ENCODE measurements at places on chromosomes 2 and 18. TPM values are rescaled to one million over a fixed set of nuclear protein-coding genes. Genes with fewer than 3 reads are reported as not detected.

RAB17 gene
- total RNA-seq = not detected

ANKMY1 gene
- 21.3 TPM for total RNA-seq

FBXO15 gene
- total RNA-seq = 0.70 TPM

TEX261 gene
- 39.2 TPM for total RNA-seq

REG1B gene
- total RNA-seq = not detected

DNA sequence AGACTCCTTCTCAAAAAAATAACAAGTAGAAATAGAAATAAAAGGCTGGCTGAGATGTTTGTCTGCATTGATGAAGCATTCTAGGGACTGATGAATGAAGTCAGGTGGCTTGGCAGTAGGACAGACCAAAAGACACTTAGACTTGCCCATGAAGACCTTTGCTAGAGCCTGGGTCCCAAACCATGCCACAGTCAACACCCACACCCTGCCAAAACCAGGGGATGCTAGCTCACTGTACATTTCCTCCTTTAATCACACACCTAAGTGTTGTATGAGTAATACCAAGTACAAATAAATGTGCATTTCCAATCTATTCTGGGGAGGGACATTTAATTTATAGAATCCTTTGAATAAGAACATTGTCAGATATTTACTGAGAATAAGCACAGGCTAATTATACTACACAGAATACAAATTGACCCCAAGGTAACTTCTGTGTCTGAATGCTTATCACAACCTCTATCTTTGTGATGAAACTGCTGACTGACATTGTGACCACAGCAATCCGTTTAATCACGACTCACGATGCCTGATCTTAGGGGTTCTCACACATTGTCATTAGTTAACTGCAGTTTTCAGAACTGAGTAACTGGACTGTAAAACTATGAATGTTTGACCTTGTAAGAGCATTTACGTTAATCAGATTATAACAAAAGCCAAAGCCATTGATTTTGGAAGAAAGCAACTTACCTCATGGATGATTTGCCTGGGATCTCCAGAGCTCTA is 10.5 kb upstream of the NOL10 start:
- DNase-seq = no peak

DNA sequence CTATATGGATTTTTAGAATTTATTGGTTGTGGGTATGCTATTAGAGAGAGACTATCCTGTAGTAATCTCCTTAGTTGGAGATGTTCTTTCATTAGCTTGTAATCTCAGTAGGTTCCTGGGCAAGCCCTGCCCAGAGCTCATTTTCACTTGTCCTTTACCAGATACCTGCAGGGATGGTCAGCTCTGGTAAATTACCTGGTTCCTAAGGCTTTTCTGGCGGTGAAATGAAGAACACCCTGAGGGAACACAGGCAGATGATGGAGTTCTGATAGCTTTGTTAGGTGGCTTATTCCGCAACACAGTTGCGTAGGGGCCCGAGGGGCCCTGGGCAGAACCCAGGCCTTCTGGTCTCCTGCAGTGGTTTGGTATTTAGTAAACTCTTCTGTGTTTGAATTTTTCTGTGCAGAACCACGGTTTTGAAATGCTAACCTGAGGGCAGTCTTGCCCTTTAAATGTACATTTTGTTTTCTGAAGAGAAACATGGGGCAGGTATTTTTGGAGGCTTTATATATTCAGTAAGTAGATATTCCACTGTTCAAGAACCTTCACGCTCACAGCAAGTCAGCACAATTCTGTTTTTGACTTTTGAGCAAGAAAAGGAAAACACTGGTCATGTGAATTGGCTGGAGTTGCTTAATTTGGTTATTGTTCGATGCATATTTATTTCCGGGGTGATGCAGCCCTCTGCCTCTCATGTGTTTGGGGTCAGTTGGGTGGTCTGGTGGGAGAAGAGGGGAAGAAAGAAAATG is 22.4 kb downstream of the ZNF532 start:
- no peak for DNase-seq

DNA sequence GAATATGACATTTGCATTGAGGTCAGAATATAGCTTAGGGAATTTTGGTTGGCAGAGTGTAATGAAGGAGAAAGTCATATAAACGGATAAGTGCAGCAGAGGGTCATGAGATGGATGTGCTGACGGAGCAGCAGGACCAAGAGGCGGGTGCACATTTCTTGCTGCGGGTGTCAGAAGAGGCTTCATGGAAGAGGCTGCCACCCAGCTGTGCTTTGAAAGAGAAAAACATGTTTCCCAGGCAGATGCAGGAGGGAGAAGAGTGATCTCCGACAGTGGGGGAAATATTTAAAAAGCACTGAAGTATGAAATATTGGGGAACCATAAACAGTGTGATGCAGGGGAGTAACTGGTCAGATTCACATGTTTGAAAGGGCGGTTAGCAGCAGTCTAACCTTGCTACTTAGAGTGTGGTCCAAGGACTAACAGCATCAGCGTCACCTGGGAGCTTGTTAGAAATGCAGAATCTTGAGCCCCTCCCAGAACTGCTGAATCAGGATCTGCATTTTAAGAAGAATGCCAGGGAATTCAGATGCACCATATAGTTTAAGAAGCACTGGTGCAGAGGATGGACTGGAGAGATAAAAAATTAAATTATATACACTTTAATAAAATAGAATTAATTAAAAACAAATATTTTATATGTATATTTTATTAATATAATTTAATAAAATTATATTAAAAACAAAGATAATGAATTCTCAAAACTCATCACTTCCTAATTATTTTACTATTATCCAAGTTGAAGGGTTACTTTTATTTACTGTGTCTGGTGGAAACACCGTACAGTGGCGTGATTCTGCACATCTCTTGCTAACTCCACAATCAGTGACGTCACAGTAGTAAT is 36.1 kb upstream of the SCYGR1 start:
- no peak for DNase-seq

DNA sequence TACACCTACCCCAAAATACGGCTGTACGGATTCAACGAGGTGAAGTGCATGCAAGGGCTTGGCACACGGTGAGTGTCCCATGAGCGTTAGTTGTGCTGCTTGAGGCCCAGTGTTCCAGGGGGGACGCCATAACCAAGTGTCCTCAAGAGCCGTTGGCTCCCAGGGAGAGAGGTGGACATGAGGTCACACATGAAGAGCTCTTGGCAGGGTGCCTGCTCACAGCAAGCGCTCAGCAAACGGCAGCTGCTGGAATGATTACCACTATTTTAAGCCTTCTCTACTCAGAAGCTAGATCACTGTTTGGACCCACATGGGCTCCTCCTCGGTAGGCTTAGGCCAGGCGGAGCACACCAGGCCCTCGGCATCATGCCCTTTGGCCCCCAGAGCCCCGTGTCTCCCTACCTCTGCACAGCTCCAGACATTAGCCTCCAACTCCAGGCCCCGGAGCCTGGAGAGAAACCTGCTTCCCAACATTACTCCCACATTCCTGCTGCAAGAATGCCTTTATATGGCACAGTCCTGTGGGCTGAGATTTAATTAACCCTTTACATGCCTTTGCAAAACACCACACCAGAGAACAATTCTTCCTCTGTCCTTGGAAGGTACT is 68.4 kb upstream of the PPP1CB start:
- no peak for DNase-seq

- DNase-seq = no peak
These were observed 247.1 kb upstream of the UBE2E3 start for GRCh38 chr2:180733330-180733729.

DNA sequence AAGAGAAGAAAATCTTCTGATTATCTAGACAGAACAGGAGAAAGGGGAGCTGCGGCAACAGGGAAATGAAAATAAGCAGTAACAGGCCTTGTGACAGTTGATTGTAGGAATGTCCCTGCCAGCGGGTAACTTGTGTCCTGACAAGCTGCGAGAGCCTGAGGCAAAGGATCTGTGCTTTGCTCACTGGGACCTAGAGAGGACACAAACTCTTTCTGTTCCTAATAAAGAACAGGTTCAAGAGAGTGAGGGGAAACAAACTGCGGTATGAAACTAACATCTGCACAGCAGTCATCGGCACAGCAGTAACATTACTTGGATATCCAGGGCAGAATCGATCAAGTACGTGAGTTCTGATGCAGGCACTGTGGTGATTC is 103.7 kb upstream of the THOC1 start:
- DNase-seq = no peak

- no peak for DNase-seq
These were observed 56.1 kb downstream of the RPL37A start for GRCh38 chr2:216554755-216555154.

- DNase-seq = no peak
These were observed 589.4 kb upstream of the SOX11 start for GRCh38 chr2:5102823-5103222.

- DNase-seq = no peak
These were observed 81.8 kb downstream of the INO80D start for GRCh38 chr2:206004004-206004693.

DNA sequence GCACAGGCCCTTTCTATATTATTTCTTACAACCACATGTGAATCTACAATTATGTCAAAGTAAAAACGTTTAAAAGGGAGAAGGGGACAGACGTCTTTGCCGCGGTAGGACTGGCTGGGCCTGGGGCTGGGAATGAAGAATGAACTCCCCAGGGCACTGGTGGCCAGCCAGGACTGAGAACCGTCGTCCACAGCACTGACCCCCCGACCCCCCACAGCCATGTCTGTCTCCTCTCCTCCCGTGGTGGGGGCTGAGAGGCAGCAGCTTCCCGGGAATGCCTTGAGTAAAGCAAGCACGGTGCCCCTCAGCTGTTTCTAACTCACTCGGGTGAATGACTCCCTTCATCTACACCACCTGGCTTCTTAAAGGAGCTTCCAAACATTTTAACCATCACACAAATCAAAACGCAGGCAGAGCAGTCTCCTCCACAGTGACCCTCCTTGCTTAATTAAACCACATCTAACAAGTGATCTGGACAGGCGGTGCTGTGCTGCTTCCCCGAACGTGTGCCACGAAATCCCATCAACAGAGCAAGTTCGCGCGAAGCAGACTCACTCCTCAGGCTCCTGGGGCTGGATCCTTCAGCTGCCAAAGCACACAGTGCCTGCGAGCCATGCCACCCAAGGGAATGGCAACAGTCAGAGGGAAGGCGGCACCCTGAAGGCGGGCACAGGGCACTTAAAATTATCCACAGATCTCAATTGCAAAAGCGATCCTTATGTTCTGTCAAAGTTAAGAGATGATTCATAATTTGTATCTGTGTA is 217.7 kb downstream of the EIPR1 start:
- no peak for DNase-seq

- no peak for DNase-seq
These were observed 161.7 kb upstream of the MYT1L start for GRCh38 chr2:2492800-2493199.

GRCh38 chr2:168189835-168190569 is 57.4 kb downstream of the STK39 start:
- no peak for DNase-seq

DNA sequence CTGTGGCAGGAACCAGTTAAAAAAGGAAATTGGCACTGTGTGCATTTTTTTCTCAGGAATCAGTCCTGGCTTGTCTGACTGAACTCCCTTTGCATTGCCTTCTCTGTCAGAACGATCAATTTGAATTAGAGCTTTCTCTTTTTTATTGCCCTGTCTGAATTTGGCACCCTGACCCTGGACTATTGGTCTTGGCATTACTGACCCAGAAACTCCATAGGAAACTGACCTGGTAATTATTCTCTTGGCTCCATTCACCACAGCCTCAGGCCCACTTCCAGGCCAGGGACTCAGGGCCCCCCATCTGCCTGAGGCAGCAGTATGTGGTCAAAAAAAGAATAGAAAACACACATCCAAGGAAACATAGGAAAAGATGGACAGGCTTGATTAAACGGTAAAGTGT is 32.0 kb upstream of the CCDC88A start:
- DNase-seq = no peak

GRCh38 chr18:13359210-13359609 is 140.7 kb downstream of the LDLRAD4 start:
- no peak for DNase-seq

- DNase-seq = no peak
These were observed 315.2 kb upstream of the ZEB2 start for GRCh38 chr2:144834998-144835633.

GRCh38 chr2:60957643-60958042 is 59.9 kb upstream of the PEX13 start:
- DNase-seq = no peak

DNA sequence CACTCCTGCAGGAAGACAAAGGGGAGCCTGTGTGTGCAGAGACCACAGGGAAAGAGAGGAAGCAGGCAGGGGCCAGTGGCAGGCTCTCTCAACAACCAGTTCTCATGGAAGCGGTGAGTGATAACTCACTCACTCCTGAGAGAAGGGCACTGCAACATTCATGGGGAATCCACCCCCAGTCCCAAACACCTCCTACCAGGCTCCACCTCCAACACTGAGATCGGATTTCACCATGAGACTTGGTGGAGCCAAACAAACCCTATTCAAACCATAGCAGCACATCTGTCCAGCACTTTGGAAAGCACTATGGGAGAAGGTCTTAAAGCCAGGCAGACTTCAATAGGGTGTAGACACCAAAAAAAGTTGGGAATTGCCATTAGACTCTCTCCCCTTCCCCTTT is 345.7 kb upstream of the SPRED2 start:
- DNase-seq = no peak

DNA sequence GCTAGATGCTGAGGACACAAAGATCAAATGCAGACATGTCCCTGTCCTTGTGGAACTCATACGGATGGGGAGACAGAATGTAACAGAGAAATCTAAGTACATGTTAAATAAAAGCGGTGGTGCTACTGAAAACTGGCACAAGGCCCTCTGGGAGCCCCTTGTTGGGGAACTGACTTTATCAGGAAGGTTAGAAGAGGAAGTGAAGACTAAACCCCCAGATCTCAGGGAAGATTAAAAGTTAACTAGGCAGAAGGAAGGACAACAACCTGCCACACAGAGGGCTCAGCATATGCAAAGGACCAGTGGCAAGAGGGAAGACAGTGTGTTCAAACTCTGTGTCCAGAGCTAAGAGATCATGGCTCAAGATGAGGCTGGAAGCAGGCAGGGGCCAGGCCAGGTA is 4.8 kb downstream of the CACNB4 start:
- no peak for DNase-seq

DNA sequence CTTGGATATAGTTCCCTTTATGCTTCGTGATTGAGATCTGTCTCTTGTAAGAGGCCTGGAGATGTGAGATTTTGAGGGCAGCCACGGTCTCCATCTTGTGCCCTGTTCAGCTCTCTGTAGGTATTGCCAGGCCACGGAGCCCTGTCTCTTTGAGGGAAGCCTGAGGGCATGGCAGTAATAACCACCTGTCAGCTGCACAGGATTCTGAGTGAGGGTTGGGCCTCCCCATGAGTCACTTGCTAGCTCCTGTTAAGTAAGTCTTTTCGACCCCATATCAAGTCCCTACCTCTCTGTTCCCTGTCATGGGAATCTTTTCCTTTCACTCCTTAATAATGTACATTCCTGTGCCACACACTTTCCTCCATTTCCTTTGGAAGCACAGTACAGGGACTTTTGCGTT is 20.4 kb downstream of the LYPD6B start:
- DNase-seq = no peak

DNA sequence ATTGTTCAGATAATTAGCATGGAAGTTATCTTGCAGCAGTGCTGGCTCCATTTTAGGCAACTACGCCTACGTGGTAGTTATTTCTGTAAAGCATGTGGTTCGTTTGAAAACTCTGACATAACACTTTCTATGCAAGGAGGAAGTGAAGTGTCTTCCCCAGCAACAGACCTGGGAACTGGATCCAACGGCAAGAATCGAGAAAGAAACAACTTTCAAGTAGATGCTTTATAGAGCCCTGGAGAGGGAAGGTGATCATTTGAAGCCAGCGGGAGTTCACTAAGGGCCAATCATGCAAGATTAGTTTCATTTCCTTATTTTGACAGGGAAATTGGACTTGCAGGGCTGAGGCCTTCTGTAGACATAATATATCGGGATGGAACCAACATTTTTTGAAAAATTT is 218.3 kb downstream of the ACKR3 start:
- no peak for DNase-seq

- no peak for DNase-seq
These were observed 6.3 kb downstream of the IL1RL2 start for GRCh38 chr2:102193074-102193473.

Data from activated CD8-positive, alpha-beta memory T cell treated with anti-CD3 and anti-CD28 coated beads, Interleukin-2, amount 10 ng/mL, durations not matched to agents 7 days and 5 days (primary cell).